ENCODE measurements at places on chromosomes 6 and 20. TPM values are rescaled to one million over a fixed set of nuclear protein-coding genes. Genes with fewer than 3 reads are reported as not detected.

The SMLR1 gene
- total RNA-seq: not detected

The SLC2A10 gene
- total RNA-seq: 0.04 TPM

The BTN2A1 gene
- total RNA-seq: 22.7 TPM

The MYB gene
- total RNA-seq: 30.7 TPM

The REM1 gene
- not detected for total RNA-seq

The PDYN gene
- not detected for total RNA-seq

The SRPK1 gene
- 138 TPM for total RNA-seq

The HLA-DOB gene
- total RNA-seq: 1.2 TPM

The LGSN gene
- total RNA-seq: not detected

All from activated CD8-positive, alpha-beta memory T cell treated with anti-CD3 and anti-CD28 coated beads for 36 hours (primary cell).